Stimulated activated CD4-positive, alpha-beta T cell treated with anti-CD3 and anti-CD28 coated beads, Interleukin-4, amount 100 ng/mL, for 1 hour (primary cell): ENCODE measurements at places on chromosomes 6 and 20.

GRCh38 chr20:33028875-33029274, 2.6 kb upstream of the BPIFB6 start:
- DNase-seq: no peak

- no peak for DNase-seq
These were observed 123.6 kb upstream of the SLC35B3 start for GRCh38 chr6:8558953-8559352.

GRCh38 chr6:128870746-128871145, 12.2 kb upstream of the LAMA2 start:
- DNase-seq: no peak

- DNase-seq: no peak
These were observed 68.1 kb downstream of the ADGB start for GRCh38 chr6:146666909-146667308.

- no peak for DNase-seq
These were observed 43.0 kb downstream of the PRDM1 start for GRCh38 chr6:106128981-106129781.

DNA sequence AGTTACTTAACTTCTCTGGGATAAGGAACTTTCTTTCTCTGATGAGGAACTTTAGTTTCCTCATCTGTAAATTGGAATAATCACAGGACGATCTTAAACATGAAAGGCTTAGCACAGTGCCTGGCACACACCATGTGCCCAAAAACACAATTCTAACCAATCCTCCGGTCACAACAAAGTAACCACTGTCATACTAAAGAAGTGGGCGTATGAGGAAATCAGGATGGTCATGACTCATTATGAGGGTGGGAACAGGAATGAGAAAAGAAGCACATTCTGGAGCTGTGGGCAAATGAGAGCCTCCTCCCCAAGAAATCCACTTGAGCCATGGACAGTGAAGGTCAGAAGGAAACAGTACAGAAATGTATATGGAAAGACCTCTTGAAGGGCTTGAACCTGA, 82.9 kb downstream of the LRFN2 start:
- DNase-seq: no peak

- DNase-seq: no peak
These were observed 132.1 kb downstream of the ZDHHC14 start for GRCh38 chr6:157513004-157513603.

DNA sequence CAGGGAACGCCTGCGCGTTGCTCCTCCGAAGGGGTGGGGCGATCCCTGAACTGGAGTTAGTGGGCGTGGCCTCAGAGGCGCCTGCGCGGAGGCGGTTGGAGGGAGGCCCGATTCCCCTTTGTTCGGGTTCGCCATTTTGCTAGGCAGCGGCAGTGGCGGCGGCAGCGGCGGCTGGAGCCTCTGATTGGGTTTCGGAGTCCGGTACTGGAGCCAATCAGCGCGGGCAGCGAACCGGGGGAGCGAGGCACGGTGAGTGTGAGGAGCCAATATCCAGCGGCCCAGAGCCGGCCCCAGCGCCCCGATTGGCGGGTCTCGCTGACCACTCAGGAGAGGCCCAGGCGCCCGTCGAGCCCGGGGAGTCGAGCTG, at the start of gene NFYA:
Gene NFYA (plus strand): TSS at position 139 of the 367 bp plus-strand sequence. CDS start 6,116 bp downstream, outside the sequence.
- peak; percentile 100 for DNase-seq

- DNase-seq: no peak
These were observed 68.2 kb downstream of the MTFR2 start for GRCh38 chr6:136181861-136182260.

DNA sequence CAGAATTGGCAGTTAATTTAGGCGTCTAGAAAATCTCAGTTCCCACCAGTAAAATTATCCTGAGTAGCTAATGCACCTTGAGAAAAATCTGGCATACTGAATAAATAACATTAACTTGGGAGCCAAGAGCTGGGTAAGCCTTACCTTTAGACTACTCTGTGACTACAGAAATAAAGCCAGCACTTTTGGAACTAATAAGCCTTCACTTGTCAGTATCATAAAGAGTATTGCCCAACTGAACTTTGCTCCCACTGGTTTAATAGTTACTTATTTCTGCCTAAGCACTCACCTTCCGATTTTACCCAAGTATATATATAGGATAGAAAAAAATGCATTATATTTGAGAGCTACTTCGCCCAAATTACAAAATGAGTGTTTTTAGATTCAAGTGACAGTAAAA, 10.7 kb downstream of the FAM8A1 start:
- DNase-seq: no peak

DNA sequence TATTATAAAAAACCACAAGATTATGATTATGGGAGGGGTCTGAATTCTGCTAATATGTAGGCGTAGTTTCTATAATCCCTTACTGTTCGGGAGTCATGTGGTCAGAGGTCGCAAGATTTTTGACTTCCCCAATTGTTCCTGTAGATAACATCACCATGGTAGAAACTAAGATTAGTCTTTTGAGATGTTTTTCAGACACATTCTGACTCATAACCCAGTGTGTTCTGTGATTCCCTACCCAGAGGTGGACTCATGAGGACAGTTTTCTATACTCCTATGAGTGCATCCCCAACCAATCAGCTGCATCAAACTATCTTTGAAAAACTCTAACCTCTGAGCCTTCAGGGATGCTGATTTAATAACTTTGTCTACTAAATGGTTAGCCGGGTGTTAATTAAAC, 175.5 kb downstream of the RFPL4B start:
- DNase-seq: no peak

DNA sequence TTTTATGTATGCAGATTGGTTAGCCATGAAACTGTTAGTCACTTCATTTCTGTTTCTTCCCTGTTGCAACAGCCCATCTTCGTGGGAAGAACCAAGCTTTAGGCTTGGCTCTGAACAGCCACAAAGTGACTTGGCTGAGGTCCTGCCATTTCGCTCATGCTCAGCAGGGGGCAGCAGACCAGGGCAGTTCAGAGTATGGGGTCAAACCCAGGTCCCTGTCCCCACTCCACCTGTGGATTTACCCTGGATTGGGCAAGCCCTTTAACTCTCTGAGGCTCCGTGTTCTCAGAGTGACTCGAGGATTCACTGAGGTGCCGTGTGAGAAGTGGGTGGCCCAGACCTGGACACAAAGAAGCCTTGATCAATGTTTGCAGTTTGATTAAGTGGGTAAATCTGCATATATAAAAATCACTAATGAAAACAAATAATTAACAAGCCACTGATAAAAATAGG, 19.8 kb upstream of the MAP1LC3A start:
- DNase-seq: peak; percentile 61

- no peak for DNase-seq
These were observed 371.8 kb upstream of the JAG1 start for GRCh38 chr20:11045412-11046175.

DNA sequence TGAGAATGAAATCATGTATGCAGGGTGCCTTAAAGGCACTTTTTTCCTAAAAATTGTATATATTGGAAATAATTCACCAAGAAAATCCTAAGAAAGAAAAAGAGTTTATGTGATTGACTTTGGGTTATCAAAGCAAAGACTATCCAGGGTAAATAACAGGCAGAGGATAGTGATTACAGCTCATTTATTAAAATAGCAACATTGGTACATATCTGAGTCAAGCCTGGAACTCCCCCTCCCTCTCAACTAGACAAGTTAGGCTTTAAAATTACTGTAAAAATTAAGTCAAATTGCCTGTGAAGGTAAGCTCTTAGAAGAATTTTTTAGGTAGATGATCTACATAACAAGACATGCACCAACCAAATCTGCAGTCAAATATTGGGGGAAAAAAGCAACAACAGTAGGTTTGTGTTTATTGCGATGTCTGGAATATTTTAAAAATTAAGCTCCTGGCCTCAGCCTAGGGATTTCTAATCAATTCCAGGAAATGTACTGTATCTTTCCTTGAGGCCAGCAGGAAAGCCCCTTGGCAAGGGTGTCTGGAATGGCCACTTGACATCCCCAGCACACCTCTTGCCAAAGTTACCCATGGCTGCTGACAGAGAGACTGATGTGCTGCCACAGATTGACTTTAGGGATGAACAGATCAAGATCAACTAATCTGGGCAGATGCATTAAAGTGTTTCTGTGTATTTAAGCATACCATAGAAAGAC, 31.2 kb upstream of the HBS1L start:
- DNase-seq: no peak

DNA sequence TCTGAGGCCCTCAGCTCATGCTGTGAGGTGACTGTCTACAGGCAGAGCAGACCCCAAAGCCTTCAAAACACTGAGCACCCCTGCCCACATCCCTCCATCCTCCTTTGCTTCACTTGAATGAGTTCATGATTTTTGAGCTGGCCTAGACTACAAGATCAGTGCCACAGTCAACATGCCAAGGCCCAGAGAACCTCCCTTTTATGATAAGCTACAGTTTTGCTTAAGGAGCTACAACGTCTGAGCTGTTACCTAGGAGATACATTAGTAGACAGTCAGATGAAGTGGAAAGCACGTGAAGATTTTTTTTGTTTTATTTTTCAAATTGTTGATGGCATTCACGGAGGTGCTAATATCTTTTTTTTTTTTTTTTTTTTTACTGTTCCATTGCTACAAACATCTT, 139.0 kb downstream of the SOBP start:
- DNase-seq: no peak

GRCh38 chr20:48293671-48294070, 508.4 kb upstream of the SULF2 start:
- no peak for DNase-seq

- peak; percentile 33 for DNase-seq
These were observed 75.7 kb upstream of the BHLHE23 start for GRCh38 chr20:63082308-63082938.

DNA sequence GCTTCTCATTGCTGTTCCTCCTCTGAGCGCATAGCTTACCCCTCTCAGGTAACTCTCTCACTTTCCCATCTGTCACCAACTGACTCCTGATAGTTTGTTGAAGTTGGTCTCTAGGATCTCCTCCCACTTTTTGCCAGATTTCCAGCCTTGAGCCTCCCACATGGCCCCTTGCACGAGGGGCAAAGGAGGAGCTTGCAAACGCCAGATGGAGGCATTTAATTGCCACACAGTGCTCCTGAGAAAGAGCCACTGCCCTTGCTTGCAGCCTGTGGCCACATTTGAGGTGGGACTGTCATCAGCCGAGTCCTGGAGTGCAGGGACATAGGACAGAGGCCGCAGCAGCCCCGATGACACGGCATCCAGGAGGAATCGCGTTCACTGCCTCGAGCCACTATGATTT, 348.7 kb downstream of the SMOC2 start:
- DNase-seq: no peak

GRCh38 chr6:103047567-103047966, 1654.1 kb downstream of the GRIK2 start:
- no peak for DNase-seq

DNA sequence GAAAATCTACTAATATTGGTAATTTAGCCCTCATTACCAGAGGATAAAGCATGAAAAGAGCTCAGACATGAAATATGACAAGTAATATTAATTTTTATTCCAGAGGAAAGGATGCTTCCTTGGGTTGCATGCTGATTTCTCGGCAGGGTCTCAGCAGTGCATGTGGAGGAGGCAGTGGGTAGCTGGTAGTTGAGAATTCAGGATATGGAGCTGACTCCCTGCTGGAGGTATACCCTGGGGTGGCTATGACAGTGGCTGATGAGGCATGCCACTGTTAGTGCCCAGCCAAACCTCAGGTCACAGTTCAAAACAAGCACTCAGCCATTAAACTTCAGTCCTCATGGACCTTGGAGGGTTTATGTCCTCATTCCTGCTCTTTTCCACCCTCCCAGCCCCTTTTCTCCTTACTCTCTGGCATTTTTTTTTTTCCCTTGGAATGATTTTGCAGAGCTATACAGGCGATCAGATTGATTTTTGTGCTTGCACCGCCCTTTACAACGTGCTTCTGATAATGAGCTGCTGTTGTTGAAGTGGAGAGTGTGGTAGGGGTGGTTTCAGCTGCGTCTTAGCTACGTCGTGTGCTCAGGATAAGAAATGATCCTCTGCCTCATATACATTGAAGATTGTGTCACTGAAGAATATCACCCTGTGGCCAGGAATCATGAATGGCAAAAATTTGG, 761.9 kb upstream of the MMS22L start:
- no peak for DNase-seq

DNA sequence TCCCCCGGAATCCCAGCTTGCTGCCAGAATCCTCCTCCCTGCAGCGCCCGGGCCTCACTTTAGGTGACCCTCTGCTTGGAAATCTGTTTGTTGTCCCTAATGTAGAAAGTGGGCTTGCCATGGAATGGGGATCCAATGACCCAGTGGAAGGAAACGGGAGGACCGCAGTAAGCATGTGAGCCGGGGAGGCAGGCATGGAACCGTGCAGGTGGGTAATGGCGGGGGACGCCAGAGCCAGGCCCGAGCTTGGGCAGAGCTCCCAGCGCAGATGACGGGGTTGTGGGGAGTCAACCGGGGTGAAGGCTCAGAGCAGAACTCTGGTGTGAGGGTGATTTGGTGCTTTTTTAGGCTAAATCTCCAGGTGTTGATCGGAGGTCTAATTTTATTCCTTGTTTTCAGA, 188.3 kb downstream of the QKI start:
- no peak for DNase-seq

DNA sequence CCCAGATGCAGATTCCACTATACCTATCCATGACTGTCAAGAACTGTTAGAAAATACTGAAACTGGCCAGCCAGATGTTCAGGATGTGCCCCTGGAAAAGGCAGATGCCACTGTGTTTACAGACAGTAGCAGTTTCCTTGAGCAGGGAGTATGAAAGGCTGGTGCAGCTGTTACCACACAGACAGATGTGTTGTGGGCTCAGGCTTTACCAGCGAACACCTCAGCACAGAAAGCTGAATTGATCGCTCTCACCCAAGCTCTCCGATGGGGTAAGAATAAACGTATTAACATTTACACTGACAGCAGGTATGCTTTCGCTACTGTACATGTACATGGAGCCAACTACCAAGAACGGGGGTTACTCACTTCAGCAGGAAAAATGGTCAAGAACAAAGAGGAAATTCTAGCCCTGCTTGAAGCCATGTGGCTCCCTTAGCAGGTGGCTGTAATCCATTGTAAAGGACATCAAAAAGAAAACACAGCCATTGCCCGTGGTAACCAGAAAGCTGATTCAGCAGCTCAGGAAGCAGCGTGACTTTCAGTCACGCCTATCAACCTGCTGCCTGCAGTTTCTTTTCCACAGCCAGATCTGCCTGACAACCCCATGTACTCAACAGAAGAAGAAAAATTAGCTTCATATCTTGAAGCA, 459.7 kb upstream of the HTR1E start:
- no peak for DNase-seq

- DNase-seq: no peak
These were observed 1.3 kb upstream of the E2F1 start for GRCh38 chr20:33687370-33687915.
